IPS DF 19.7 (cell line): ENCODE measurements at places on chromosomes 2 and 18.

DNA sequence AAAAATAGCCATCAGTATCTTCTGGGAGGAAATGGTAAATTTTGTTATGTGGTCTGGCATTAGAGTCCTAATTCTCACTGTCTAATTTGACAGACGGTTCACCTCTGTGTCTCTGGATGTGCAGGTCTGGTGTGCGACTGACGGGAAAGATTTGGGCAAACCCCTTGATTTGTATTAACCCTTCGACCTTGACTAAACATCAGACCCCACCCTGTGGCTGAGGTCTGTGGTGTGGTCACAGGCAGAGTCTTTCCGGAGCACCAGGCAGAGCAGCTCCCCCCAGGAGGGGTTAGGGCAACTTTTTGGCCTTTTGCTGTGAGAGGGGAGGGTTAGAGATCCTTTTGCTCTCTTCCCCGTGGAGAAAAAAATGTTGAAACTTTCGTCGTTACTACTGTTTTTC lies 6.4 kb downstream of the TWIST2 start:
- DNase-seq: no peak

DNA sequence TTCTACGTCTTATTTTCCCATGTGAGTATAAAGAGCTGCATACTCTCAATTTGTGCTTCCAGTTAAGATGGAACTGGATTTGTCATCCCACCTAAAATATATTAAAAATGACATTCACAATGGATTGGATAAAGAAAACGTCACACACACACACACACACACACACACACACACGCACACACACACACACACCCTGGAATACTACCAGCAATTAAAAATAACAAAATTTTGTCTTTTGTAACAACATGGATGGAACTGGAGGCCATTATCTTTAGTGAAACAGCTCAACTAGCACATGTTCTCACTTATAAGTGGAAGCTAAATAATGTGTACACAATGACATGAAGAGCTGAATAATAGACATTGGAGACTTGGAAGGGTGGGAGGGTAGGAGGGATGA lies 3.8 kb upstream of the QPCT start:
- DNase-seq: no peak

DNA sequence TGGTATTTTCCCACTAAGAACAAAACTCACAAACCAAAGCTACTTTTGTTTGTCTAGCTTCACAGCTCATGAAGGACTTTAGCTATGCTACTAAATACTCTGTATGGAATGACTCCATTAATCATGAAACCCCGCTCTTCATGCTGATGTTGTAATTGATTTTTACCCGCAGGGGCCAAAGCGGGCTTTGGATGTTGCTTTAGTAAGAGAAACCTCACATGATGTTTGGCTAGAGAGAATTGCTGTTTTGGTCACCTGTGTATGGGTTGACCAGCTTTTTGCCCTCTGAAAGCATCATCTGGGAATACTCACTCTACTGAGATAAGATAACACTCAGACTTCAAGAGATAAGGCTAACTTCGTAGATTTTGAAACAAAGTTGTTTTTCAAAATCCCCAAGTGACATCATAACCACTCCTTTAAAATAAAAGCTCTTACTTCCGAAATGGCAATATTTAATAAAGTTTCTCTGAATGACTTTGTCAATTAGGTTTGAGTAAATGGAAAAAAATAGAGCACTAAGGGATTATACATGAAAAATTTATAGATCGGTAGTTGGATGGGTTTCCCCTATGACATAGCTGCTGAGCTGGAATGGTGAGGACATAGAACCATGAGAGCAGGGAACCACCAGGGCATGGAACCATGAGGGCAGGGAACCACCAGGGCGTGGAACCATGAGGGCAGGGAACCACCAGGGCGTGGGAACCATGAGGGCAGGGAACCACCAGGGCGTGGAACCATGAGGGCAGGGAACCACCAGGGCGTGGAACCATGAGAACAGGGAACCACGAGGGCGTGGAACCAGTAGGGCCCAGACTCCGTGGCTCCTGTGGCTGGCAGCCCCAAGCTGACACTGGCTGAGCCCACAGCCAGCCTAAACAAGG lies 31.9 kb downstream of the ACKR3 start:
- no peak for DNase-seq

DNA sequence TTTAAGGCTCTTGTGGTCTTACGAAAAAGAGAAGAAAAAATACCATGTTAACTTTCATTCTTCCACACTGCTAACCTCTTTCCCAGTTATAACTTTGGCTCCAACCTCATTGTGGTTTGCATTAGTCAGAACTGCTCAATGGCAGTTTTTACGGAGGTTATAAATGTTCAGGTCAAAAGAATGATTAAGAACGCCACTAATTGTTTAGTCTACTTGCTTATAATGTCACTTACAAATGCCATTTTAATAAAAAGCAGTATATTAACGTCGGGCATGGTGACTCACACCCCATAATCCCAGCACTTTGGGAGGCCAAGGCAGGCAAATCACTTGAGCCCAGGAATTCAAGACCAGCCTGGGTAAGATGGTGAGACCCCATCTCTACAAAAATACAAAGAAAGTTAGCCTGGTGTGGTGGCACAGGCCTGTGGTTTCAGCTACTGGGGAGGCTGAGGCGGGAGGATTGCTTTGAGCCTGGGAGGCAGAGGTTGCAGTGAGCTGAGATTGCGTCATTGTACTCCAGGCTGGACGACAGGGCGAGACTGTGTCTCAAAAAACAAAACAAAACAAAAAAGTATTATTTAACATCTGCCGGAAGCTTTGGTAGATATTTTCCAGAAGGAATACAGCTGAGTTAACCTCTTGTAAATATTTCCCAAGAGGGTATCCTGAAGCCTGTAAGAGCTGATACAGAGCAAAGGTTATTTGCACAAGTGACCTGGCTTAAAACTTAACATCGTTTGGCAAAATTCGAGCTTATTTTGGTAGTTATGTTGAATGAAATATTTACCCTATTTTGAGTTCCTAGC lies 5.1 kb downstream of the AGPS start:
- no peak for DNase-seq

DNA sequence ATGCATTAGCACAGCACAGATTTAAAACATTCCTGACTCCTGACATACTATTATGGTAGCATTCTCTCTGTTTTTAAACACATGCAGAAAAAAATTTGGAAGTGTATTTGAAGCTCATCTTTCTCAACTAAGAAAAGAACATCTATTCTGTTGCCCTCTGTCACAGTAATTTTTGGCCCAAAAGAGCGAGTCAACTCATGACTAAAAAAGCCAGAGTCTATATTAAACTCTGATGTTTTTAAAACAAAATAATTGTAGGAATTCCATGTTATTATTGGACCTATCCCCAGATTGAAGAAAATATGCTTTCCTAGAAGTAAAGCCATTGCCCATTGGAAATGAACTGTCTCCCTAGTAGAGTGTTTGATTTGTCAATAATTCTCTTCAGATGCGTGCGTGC lies 96.7 kb downstream of the CRIM1 start:
- DNase-seq: no peak

DNA sequence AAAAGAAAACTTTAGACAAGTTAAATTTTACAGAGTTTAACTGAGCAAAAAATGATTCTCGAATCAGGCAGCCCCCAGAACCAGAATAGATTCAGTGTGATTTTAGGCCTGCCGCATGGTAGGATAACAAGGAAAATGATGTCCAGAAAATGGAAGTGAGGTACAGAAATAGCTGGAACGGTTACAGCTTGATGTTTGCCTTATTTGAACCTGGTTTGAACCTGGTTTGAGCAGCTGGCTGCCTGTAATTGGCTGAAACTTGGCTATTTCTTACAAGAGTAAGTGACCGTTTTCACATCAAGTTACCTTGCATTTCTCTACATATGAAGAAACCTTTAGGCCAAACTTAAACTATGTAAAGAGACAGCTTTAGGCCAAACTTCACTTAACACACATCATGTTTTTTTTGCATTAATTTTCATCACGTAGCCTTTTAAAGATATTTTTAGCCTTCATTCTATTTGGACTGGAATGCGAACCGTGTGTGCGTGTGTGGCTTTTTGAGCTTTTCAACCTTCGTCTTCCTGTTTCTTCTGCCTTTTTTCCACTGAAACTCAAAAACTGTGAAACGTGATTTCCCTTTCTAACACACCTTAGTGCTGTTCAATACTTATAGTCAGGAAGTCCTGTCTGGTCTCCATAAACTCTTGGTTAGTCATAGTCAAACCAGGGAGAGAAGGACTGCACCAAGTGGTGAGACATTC lies 4.5 kb upstream of the POLE4 start:
- DNase-seq: no peak

DNA sequence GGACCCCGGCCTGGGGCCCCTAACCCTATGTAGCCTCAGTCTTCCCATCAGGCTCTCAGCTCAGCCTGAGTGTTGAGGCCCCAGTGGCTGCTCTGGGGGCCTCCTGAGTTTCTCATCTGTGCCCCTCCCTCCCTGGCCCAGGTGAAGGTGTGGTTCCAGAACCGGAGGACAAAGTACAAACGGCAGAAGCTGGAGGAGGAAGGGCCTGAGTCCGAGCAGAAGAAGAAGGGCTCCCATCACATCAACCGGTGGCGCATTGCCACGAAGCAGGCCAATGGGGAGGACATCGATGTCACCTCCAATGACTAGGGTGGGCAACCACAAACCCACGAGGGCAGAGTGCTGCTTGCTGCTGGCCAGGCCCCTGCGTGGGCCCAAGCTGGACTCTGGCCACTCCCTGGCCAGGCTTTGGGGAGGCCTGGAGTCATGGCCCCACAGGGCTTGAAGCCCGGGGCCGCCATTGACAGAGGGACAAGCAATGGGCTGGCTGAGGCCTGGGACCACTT lies 16.4 kb downstream of the EMX1 start:
- no peak for DNase-seq

GRCh38 chr2:101089942-101090799 lies 61.0 kb downstream of the TBC1D8 start:
- DNase-seq: no peak

DNA sequence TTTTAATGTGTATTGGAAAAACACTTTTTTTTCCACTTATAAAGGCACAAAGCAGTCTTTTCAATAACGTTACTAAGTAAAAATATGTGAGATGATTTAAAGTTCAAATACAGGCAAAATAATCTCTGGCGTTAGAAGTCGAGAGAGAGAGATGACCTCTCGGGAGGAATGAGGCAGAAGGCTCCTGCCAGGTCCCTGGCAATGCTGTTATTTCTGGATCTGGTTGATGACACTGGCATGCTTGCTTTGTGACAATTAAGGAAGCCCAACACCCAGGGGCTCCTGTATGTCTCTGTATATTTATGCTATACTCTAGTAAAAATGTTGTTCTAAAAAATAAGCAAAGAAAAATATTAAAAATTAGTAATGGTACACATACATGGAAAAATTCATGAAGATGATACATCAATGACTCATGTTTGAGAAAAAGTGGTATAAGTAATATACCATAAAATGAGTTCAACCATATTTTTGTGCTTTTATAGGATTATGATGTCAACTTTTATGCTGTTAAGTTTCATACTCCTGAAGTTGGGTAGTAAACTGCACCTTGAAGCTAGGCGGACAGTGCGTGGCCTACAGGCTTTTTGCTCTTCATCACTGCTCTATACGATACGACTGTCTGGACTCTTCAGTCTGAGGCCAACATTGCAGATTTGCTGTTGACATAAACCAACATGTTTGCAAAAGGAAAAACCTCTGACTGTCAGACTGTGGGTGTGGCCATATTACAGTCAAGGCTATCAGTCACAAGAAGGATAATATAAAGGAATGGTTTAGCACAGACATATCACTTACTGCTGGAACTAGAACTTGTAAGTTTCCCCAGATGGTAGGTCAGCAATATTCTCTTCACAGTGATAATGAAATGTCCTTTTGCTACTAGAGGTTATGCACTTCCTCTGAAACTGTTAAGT lies 19.8 kb downstream of the VPS4B start:
- no peak for DNase-seq

DNA sequence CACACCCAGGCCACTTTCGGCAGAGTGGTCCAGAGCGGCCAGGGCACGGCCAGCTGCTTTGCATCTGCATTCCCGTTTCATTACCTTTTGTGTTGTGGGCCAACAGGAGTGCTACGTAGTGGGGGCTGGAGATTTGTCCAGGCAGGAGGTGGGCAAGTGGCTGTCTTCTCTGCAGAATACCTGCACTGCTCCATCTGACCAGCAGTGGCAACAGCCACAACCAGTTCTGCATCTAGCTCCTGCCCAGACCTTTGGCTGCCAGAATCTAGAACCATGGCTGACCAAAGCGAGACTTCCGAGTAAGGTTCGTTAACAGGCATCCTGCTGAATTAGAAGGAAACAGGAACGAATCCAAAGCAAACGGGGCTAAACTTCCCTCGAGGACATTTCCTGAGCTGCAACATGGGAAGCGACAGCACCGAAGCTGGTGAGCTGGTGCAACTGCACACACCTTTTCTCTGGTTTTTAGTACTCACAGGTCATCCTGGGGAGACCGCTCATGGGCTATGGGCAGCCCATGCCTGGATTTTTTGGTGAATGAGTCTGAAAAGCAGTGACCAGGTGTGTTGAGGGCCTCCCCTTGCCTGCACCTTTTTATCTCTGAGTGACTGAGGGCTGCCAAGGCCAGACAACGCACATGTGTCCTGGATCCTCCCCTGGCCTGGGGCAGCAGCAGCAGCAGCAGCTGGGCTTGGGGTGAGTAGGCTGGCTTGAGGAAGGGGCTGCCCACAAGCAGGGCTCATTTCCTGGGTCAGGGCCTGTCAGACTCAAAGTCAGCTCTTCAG lies 10.5 kb downstream of the GDF7 start:
- no peak for DNase-seq

DNA sequence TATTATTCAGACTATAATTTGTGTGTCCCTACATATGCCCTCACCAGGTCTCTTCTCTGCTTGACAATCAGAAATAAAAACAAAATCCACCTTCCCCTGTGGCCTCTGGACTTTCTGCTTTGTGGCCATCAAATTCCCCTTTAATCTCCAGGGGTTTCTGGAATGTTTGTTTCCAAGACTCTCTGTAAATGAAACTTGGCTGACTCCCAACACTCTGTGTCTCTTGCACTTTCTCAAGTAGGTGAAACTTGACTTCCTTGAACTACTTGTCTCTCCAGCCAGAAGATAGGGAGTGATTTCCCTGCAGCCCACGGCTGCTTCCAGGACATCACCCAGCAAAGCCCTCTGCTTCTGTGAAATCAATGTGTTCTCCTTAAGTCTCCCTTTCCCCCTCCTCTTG lies 54.1 kb upstream of the AQP4 start:
- no peak for DNase-seq

- no peak for DNase-seq
Observed at GRCh38 chr18:25604196-25604893, 252.4 kb upstream of the ZNF521 start.

DNA sequence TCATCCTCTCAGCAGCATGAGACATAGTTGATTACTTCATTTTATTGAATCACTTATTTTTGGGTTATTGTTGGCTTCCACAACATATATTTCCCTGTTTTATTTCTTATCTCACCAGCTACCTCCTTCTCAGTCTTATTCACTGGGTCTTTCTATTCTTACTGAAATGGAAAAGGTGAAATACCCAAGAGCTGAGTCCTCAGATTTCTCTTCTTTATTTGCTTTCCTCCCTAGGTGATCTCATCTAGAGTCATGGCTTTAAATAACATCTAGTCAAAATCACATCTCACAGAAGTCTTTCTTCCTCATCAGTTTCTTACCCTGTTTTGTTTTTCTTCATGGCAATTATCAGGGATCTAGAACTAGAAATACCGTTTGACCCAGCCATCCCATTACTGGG lies 105.0 kb upstream of the RBBP8 start:
- no peak for DNase-seq

- DNase-seq: no peak
Observed at GRCh38 chr2:43276962-43277391, 50.6 kb upstream of the ZFP36L2 start.

- DNase-seq: no peak
Observed at GRCh38 chr2:176961775-176962619, 250.6 kb upstream of the HNRNPA3 start.
